ENCODE measurements at places on chromosomes 5 and 9.

DNA sequence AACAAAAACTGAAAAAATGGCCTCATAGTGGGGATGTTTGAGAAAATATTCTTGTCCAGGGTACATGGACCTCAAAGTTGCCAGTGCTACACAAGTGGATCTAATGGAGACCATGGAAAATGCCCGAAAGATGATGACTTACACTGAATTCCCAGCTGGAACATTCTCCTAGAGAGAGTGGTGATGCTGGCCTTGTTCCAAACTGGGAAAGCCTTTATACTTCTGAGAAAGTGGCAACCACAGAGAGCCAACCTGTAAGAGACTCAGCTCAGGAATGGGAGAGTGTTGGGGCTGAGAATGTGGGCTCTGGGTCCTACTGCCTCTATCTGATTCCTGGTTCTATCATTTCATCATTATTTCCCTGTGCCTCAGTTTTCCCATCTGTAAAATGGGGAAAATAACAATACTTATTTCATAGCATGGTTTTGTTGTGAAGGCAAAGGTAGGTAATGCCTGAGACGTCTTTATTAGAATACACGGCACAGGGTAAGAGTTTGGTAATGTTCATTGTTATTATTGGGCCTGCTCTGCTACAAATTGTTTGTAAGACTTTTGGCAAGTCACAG is 229.0 kb upstream of the PANK3 start:
- DNase-seq, result no peak

- DNase-seq, result no peak
These were observed 99.1 kb downstream of the MACIR start for GRCh38 chr5:103357636-103358035.

DNA sequence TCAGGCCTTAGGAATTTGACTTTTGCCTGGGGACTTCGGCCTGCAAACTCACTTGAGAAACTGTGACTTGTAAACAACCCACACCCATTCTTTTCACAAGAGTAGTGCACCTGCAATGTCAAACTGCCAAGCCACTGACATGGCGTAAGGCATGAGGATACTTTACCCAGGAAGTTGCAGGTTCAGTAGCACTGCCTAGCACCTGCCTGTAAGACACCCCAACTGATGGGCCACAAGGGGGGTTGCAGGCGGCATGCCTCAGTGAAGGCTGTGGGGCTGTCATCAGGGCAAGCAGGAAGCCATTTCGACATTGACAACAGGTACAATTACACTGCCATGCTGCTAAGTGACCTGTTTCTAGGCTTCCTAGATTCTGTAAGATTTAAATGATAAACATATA is 41.3 kb upstream of the RASGEF1C start:
- DNase-seq, result no peak

- no peak for DNase-seq
These were observed 66.2 kb downstream of the CDC42SE2 start for GRCh38 chr5:131330031-131330430.

DNA sequence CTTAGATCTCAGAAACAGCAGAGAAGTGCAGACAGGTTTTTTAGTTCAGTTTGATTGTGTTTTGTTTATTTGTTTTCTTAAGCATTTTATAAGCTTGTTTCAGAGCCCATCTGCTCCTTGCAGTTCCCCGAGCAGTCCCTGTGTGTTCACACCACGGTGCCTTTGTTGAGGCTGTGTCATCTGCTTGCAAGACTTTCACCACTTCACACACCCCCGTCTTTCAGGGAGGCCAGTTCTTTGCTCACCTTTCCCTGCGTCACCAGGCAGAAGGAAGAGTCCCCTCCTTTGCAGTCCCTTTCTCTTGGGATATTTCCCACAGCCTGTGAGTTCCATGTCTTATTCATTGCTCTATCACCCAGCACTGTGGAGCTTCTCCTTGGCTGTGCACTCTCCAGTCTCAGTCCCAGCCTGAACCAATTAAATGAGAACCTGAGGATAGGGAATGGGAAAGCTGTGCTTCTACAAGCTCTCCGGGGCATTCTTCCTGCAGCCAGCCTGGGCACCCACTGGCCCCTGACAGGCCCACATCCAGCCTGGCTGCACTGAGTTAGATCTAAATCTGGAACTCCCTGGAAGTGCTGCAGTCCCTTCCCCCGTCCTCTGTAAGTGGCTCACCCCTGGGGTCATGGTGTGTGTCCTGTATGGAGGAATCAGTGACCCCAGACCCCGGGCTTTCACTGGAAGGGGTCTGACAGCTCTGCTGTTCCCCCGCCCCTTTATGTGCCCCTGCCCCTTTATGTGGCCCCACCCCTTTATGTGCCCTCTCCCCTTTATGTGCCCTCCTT is 5.5 kb downstream of the MVB12B start:
- no peak for DNase-seq

- no peak for DNase-seq
These were observed 35.6 kb upstream of the SSBP2 start for GRCh38 chr5:81786496-81786895.

- no peak for DNase-seq
These were observed 561.1 kb downstream of the EBF1 start for GRCh38 chr5:158538506-158539074.

DNA sequence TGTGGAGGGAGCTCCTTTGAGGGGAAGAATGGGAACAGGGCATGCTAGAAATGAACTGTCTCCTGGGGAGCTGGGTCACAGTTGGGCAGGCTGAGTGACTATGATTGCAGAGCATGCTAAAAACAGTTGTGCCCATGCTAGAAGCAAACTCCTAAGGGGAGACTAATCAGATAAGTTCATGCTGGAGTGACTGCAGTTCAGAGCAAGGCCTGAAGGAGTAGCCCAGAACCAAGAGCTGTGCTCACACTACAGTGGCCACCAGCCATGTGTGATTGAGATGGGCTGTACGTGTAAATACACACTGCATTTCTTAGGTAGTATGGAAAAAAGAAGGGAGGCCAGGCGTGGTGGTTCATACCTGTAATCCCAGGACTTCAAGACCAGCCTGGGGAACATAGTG is 10.3 kb upstream of the AK1 start:
- no peak for DNase-seq

GRCh38 chr5:10374046-10375022 is 20.8 kb downstream of the MARCHF6 start:
- DNase-seq, result no peak

DNA sequence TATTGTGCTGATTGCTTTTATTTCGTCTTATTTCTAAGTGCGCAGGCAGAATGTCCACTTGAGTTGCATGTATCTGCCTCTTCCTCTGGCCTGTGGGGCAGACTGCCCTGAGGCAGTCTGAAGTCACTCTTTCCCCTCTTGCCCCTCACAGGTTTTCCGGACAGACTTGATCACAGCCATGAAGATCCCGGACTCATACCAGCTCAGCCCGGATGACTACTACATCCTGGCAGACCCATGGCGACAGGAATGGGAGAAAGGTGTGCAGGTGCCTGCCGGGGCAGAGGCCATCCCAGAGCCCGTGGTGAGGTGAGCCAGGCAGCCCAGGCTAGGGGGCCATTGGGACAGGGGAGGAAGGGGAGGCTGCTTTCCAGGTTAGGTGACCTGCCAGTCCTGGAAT is 26.4 kb downstream of the JADE2 start:
- DNase-seq, result no peak

GRCh38 chr5:154494036-154494435 is 16.0 kb upstream of the HAND1 start:
- no peak for DNase-seq

GRCh38 chr9:18770131-18770908 is 262.7 kb downstream of the SAXO1 start:
- DNase-seq, result no peak

GRCh38 chr5:178310130-178310865 is 77.7 kb upstream of the PHYKPL start:
- no peak for DNase-seq

DNA sequence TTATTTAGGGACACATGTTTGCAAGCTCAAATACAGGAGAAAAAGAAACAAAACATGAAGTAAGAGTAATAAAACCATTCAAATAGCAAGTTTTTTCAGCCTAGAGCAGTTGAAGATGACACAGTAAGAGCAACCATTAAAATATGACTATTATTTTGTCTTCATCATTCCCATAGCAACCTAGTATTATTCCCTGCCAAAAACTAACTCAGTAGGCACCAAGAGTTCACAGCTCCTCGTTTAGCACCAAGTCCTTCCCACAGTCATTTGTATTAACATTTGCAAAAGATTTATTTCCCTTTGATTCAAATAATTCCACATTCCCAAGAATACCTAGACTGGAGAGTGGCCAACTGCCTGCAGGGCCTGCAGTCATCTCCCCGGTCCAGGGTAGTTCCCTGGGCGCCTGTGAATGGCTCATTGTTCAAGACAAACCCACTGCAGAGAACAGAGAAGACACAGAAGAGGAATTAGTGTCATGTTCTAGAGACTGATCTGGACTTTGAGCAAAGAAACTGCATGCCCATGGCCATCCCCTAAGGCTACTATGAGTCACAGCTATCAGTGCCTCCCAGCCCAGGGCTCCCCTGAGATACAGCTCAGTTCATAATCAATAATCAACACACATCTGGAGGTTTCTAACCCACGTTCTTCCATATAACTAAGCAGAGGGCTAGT is 139.1 kb upstream of the MAP3K1 start:
- DNase-seq, result no peak

DNA sequence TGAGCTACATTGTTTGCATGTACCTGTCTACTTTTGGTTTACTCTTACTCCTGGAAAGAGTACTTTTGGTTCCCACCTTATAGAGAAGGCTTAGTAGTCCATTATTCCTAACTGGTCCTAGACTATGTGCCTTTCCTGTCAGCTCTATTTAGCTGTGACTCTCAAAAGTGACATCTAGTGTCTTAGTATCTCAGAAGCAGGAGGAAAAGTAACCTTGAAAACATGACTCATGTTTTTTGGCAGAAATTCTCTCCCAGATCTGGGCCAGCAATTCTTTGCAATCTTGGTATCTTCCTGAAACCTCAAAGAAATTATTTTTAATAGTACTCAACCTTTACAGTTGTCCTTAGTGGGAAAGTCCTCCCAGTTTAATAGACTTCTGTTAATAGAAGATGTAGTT is 691.7 kb upstream of the SEMA6A start:
- DNase-seq, result no peak

DNA sequence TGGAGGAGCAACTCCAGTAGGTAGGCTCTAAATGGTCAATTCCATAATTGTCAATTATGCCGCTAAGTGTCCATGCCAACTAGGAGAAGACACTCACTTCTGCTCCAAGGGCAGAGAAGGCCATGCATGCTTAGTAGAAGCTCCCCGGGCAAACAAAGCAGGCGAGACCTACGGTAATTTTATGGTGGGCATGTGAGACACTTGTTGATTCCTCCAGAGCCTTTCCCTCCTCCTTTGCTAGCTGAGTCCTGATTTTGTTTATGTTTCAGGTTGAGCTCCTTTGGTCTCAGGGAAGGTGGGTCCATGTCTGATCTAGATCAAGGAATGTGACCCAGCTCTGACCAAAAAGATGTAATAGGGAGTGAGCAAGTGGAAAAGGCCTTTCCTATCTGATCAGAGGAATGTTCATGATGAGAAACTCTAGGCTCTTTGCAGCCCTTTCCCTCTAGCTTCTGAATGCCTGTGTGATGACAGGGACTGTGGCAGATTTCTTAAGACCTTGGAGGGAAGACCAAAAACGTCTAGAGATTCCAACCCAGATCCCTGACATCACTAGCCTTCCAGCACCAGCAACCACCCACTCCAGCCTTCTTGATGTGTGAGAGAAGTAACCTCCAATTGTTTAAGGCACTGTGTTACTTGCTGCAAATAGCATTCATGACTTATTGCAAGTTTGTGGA is 7.7 kb upstream of the CPEB4 start:
- DNase-seq, result no peak

- no peak for DNase-seq
These were observed 62.8 kb downstream of the ERBIN start for GRCh38 chr5:65989158-65989557.

All from SIG-M5 (cell line).